Purkinje cell (primary cell): ENCODE measurements at places on chromosomes 1 and 21. TPM values are rescaled to one million over a fixed set of nuclear protein-coding genes. Genes with fewer than 3 reads are reported as not detected.

The GJA5 gene
- polyA plus RNA-seq, result not detected in 2 replicates

The RGSL1 gene
- 0.13 TPM in 1 of 2 replicates, not detected in the other for polyA plus RNA-seq

The B3GALT2 gene
- 17.1 and 34.0 TPM in 2 replicates for polyA plus RNA-seq

The TEDDM1 gene
- polyA plus RNA-seq, result not detected in 2 replicates

The HSD3B2 gene
- not detected in 2 replicates for polyA plus RNA-seq

The LYPD8 gene
- 3.4 and 6.6 TPM in 2 replicates for polyA plus RNA-seq

The CD1D gene
- 0.39 TPM in 1 of 2 replicates, not detected in the other for polyA plus RNA-seq

The SORT1 gene
- 7.4 and 14.4 TPM in 2 replicates for polyA plus RNA-seq

The ELOVL1 gene
- polyA plus RNA-seq, result 0.49 and 0.86 TPM in 2 replicates
